ENCODE measurements at places on chromosomes 13 and 19. TPM values are rescaled to one million over a fixed set of nuclear protein-coding genes. Genes with fewer than 3 reads are reported as not detected.

GRCh38 chr13:58051807-58052375 is 420.3 kb downstream of the PCDH17 start:
- no peak for DNase-seq
- no peaks in the 10 kb centered on the region for H3K36me3 ChIP-seq

DNA sequence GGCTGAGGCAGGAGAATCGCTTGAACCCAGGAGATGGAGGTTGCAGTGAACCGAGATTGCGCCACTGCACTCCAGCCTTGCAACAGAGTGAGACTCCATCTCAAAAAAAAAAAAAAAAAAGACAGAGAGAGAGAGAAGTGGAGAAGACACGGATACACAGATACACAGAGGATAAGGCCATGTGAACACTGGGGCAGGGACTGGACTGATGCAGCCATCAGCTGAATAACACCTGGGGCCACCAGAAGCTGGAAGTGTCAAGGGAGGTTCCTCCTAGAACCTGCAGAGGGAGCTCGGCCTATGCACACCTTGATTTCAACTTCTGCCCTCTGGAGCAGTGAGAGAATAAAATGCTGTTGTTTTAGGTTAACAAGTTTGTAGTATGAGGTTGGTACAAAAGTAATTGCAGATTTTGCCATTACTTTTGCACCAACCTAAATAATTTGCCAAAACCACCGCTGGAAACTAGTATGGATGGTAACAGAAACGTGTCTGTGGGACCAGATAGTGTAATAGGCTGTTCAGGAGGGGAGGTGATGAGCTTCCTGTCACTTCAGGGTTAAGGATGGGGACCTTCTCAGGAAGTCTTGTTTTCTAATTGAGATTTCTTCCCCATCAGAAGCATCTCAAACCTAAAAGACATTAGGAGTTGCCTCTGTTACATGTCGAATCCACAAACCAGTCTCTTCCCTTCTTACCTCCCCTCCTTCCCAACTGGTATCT is 36.4 kb upstream of the IGSF23 start:
- H3K27me3 ChIP-seq, result no peaks in the 10 kb centered on the region
- H3K27ac ChIP-seq, result no peak overlapping the region
- H3K4me3 ChIP-seq, result no peak overlapping the region
- no peaks in the 10 kb centered on the region for H3K36me3 ChIP-seq

DNA sequence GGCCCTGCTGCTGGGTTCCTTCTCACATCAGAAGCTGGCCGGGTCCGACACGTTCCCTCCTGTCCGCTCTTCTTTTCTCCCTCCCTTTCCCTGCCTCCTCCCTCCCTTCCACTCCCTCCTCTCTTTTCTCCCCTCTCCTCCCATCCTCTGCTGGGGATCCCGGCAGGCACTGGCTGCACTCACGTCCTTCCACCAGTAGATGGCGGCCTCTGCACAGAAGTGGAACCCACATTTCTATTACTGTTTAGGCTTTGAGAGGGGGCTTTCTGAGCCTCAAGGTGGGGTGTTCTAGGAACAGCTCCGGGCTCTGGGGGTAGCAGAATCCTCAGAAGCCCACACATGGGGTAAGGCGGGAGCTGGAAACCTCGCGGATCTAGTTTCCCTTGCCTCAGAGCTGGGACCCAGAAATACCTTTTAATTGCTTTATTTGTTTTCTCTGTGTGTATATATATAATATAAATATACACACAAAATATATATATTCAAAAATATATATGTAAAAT is 294.2 kb downstream of the ZNF536 start:
- H3K27ac ChIP-seq, result peak overlapping the region; percentile 36
- no peak overlapping the region for H3K4me3 ChIP-seq
- H3K4me1 ChIP-seq, result peaks cover 62% of the 10 kb centered on the region
- H3K36me3 ChIP-seq, result no peaks in the 10 kb centered on the region

DNA sequence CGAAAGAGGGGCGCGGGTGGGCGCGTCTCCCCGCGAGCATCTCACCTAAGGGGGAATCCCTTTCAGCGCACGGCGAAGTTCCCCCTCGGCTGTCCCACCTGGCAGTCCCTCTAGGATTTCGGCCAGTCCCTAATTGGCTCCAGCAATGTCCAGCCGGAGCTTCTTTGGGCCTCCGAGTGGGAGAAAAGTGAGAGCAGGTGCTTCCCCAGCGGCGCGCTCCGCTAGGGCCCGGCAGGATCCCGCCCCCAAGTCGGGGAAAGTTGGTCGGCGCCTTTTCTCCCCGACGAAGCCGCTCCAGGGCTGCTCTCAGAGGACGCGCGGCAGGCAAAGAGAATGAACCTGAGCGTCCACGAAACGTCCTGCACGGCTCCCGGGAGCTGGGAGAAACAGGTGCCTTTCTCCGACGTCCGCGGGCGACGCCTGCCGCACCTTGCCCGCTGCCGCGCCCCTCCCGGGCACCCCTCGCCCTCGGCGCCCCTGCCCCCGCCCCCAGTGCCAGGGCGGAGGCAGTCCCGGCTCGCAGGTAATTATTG is 366 bp upstream of the KL start:
- H3K4me3 ChIP-seq, result no peak overlapping the region
- no peak for DNase-seq
- peak overlapping the region; percentile 51 for H3K27ac ChIP-seq
- no peaks in the 10 kb centered on the region for H3K36me3 ChIP-seq
- H3K27me3 ChIP-seq, result peaks cover 8% of the 10 kb centered on the region

DNA sequence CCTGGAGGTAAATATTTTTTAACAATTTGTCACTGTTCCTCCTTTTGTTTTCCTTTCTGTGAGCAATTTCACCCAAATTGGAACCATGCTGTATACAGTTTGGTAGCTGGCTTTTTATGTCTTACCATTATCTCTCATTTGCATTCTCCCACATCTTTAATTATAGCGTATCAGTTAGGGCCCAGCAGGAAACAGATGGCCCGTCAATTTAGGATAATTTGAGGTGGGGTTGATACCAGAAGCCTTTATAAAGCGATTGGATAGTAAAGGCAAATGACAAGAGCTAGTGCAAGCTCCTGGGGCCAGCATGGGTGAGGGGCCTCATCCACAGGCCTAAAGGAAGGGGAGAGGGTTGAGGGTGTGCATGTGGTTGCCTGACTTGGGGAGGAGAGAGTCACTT is 3.8 kb upstream of the IFNL4 start:
- H3K4me3 ChIP-seq, result no peak overlapping the region
- no peaks in the 10 kb centered on the region for H3K36me3 ChIP-seq
- no peaks in the 10 kb centered on the region for H3K27me3 ChIP-seq
- H3K27ac ChIP-seq, result no peak overlapping the region

DNA sequence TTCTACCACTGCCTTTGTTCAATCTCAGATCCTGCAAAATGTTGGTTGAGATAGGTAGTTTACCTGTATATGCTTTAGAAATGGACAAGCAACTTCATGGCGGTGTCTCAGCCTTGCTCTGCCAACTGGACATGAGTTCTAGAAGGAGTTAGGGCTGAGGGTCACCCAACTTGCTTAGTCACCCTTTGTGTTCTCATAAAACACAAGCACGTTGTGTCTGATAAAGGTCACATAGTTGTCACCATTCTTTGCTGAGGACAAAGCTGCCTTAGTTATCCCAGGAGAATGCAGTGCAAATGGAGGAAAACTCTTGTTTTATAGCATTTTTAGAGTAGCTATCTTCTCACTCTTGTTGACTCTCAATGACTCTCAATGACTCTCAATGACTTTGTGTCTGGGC is 218.4 kb upstream of the TMTC4 start:
- H3K36me3 ChIP-seq, result no peaks in the 10 kb centered on the region
- DNase-seq, result no peak
- H3K27me3 ChIP-seq, result no peaks in the 10 kb centered on the region
- H3K27ac ChIP-seq, result no peak overlapping the region

- DNase-seq, result no peak
- no peak overlapping the region for H3K4me3 ChIP-seq
- H3K27me3 ChIP-seq, result no peaks in the 10 kb centered on the region
- no peak overlapping the region for H3K27ac ChIP-seq
- no peaks in the 10 kb centered on the region for H3K36me3 ChIP-seq
Measured at GRCh38 chr19:32053376-32053775, 292.0 kb upstream of the ZNF507 start.

DNA sequence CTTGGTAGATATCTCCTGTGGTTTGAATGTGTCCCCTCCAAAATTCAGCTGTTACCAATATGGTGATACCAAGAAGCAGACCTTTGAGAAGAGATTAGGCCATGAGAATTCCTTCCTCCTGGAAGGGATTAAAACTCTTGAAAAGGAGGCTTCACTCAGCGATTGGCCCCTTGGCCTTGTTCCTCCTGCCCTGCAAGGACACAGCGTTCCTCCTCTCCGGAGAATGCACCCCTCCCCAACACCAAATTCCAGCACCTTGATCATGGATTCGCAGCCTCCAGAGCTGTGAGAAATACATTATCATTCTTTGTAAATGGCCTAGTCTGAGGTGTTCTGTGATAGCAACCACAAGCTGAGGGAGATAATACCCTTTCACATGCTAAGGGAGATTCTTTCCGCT is 34.5 kb upstream of the ARHGEF7 start:
- H3K4me1 ChIP-seq, result no peaks in the 10 kb centered on the region
- H3K27me3 ChIP-seq, result no peaks in the 10 kb centered on the region
- no peaks in the 10 kb centered on the region for H3K36me3 ChIP-seq
- no peak overlapping the region for H3K4me3 ChIP-seq

- no peaks in the 10 kb centered on the region for H3K36me3 ChIP-seq
- H3K4me3 ChIP-seq, result no peak overlapping the region
- no peak overlapping the region for H3K27ac ChIP-seq
- no peaks in the 10 kb centered on the region for H3K27me3 ChIP-seq
Measured at GRCh38 chr13:54593504-54593903, 1564.9 kb downstream of the OLFM4 start.

GRCh38 chr19:10353793-10354391 is 14.5 kb upstream of the ICAM3 start:
- no peaks in the 10 kb centered on the region for H3K27me3 ChIP-seq
- H3K27ac ChIP-seq, result no peak overlapping the region
- H3K4me1 ChIP-seq, result no peaks in the 10 kb centered on the region
- H3K4me3 ChIP-seq, result no peak overlapping the region
- DNase-seq, result peak; percentile 26
- peaks cover 3% of the 10 kb centered on the region for H3K36me3 ChIP-seq

- peak overlapping the region; percentile 78 for H3K4me3 ChIP-seq
- no peaks in the 10 kb centered on the region for H3K27me3 ChIP-seq
- no peaks in the 10 kb centered on the region for H3K36me3 ChIP-seq
- H3K27ac ChIP-seq, result peak overlapping the region; percentile 87
- peak; percentile 87 for DNase-seq
- peaks cover 7% of the 10 kb centered on the region for H3K4me1 ChIP-seq
Measured at GRCh38 chr19:9309974-9310446, 372 bp upstream of the ZNF699 start.

- no peaks in the 10 kb centered on the region for H3K4me1 ChIP-seq
- no peaks in the 10 kb centered on the region for H3K27me3 ChIP-seq
- no peak for DNase-seq
- no peak overlapping the region for H3K27ac ChIP-seq
Measured at GRCh38 chr19:45142726-45143110, 18.1 kb downstream of the NKPD1 start.

DNA sequence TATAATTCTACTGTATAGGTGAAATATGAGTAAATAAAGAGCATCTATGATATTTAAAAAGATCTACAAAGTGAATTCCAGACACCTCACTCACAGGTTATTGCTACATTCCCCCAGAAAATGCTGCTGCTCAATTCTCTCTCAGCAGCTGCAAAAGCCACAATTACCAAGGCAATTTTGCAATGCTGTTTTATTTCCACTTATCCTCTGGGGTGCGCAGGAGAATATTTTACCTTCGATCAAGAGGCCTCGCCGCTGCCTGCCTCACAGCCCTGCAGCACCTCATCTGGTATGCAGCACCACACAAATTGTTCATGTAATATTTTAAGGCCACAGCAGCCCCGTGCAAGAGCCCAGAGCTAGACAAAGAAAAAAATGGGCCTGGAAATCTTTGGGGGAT is 333.2 kb downstream of the DNAJC15 start:
- no peaks in the 10 kb centered on the region for H3K36me3 ChIP-seq
- H3K4me3 ChIP-seq, result no peak overlapping the region
- H3K4me1 ChIP-seq, result no peaks in the 10 kb centered on the region
- no peak for DNase-seq

DNA sequence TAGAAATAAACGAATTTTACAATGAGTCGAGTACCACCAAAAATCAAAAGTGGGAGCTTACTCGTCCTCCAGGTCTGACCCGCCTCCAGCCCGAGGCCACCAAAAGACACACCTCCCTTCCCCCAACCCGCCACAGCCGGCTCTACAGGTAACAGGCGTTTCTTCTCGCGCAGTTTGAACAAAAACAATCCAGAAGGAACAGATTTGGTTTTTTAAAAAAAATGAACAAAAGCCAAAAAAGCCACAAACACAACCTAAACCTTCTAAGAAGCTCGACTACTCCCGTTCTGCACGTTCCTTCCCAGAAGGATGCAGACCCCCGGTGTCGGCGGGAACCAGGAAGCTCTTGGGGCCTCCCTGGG is 671 bp downstream of the ZDHHC20 start:
- H3K4me3 ChIP-seq, result peak overlapping the region; percentile 98
- H3K36me3 ChIP-seq, result no peaks in the 10 kb centered on the region
- peak overlapping the region; percentile 94 for H3K27ac ChIP-seq
- H3K27me3 ChIP-seq, result no peaks in the 10 kb centered on the region
- peak; percentile 60 for DNase-seq

Gene KLK10
- not detected for total RNA-seq

Gene ZNF540
- 2.6 TPM for total RNA-seq

Gene ZNF615
- 5.6 TPM for total RNA-seq

Gene POLR1D
- total RNA-seq, result 178 TPM

Gene LILRA5
- not detected for total RNA-seq

Gene KCTD12
- 14.2 TPM for total RNA-seq

Gene C19orf33
- 2.6 TPM for total RNA-seq

Gene CCL25
- total RNA-seq, result not detected

Data from body of pancreas (tissue), 4 donors.